Stimulated activated CD4-positive, alpha-beta T cell treated with anti-CD3 and anti-CD28 coated beads, Interleukin-1b, Interleukin-23, amount 100 ng/mL, for 48 hours (primary cell): ENCODE measurements at places on chromosomes 6 and 20.

GRCh38 chr6:137039010-137039409, 5.8 kb downstream of the IL20RA start:
- no peak for DNase-seq

GRCh38 chr6:164010441-164011103, 596.1 kb downstream of the QKI start:
- no peak for DNase-seq

DNA sequence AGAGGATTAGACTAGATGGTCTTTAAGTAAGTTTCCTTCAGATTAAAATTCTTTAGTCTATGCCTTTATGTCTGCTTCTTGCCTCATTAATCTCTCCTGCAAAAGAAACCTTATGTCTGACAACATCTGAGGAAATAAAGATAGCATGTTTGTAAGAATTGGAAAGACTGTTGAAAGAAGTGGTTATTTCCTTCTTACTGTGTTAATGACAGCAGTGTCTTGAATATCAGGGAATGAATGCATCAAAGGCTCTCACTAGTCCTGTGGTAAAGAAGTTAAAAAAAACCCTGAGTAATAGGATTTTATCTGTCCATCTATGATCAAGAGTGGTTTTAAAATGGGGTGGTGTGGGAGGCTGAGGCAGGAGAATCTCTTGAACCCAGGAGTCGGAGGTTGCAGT, 302.0 kb downstream of the PRL start:
- DNase-seq = no peak

DNA sequence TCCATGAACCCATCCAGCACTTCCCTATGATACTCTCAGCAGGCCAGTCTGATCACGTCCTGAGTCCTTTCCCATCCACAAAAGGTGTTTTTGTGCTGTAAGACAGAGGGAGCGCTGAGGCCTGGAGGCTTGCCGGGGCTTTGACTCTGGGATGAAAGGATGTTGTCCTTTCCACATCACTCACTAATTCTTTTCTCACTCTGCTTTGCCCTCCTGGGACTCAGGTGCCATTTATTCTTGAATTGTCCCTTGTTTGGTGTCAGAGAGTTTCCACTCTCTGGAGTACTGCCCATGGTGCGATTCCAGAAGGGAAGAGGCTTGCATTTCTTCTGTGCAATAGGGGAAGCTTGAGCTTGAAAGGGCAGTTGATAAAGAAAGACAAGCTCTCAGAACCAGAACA, 15.3 kb upstream of the TUBB2B start:
- no peak for DNase-seq

DNA sequence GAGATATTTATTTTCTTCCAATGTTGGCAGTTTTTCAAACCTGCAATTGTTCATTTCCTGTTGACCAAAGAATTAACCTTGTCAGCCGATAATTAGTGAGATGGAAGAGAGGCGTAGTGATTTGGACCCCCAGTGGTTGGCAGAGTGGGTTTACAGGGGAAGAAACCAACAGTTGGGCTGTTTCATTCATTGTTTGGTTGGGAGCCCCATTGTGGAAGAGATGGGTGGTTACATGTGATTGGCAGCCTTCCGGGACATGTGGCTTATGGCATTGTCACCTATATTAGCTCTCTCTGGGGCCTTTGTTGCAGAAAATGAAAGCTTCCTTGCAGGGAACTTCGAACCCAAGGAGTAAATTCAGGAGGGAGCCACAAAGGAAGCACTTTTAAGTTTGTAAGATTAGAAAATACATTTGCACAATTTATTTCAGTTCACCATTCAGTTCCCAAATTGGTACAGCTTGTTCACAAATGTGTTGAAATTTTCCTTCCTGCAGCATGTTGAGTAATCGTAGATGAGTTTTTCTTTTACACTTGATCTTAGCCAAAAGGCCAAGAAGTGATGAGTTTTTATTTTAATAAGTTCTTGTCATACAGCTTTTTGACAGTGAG, 50.3 kb upstream of the CDKAL1 start:
- no peak for DNase-seq

DNA sequence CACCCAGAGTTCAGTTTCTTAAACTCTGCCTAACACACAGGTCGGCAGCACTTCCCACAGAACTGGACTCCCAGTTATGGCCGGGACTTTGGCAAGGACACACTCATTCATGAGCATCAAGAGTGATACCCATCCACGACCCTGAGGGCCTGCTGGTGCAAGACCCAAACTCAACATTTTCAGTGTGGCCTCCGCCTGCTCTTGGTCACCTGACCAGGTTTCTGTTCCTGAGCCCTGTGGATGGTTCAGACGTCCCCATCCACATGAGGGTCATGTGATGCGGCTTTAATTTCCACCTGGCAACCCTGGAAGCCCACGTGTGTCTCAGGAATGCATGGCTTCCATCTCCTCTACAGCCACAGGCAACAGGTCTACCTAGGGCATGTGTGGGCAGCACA, 245.3 kb downstream of the DLL1 start:
- DNase-seq = no peak
